ENCODE measurements at places on chromosomes 13 and 19.

DNA sequence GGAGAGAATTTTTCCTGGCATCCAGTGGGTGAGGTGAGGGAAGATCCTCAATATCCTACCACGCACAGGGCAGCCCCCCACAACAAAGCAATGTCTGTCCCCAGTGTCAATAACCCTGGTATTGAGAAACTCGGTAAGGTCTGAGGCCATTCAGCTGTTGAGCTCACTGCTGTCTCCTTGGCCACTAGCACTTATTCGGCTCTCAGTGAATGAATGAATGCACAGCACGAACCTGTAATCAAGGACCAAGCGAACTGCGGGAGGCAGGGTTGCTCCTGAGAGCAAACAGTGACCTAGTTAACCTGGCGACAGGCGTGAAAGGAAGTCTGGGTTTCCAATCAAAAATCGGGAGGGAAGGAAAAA lies 640 bp downstream of the ZSCAN5A start:
- DNase-seq, result no peak

GRCh38 chr19:51551673-51552432 lies 19.2 kb upstream of the ZNF175 start:
- no peak for DNase-seq

DNA sequence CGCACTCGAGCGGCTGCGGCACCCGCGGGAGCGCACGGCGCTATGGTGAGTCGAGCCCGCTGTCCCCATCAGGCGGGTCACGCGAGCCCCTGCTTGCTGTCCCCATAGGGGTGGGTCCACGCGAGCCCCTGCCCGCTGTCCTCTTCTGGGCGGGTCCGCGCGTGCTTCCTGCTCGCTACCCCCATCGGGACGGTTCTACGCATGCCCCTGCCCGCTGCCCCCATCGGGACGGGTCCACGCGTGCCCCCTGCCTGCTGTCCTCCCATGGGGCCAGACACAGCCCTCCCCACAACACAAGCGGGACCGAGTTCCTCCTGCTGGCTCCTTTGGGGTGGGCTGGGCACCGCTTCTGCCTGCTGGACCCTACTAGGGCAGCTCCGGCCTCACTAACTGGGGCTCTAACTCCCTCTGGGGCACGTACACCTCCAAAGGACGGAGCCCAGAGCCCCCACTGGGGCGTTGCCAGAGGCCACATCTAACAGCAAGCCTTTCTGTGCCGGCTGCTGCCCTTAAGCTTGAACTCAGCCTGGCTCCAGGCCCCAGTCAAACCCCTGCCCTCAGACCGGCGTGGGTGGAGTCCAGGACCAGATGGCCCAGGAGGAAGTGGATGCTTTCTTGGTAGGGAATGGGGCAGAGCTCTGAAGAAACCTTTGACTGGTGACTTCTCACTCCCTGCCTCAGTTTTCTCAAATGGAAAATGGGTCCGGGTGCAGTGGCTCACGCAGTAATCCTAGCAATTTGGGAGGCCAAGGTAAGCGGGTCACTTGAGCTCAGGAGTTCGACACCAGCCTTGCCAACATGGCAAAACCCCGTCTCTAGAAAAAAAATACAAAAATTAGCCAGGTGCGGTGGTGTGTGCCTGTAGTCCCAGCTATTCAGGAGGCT lies 722 bp downstream of the COLGALT1 start:
- no peak for DNase-seq

DNA sequence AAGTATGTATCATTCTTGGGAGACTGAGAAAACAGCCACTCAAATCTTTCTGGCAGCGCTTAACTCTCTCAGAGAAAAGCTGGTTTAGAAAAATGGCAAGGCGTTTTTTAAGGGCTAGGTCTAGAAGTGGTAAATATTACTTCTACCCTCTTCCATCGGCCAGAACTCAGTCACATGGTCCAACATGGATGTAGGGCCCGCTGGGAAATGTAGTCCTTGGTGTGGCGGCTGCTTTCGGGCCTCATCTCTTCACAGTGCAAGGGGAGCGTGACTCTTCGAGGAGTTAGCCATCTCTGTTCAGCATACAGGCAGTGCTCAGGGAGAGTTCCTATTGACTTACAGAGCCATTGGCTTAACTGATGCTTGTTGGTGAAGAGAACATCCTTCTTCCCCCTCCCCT lies 6.3 kb downstream of the VSTM2B start:
- no peak for DNase-seq

GRCh38 chr13:33109271-33109697 lies 93.1 kb downstream of the KL start:
- DNase-seq, result no peak

DNA sequence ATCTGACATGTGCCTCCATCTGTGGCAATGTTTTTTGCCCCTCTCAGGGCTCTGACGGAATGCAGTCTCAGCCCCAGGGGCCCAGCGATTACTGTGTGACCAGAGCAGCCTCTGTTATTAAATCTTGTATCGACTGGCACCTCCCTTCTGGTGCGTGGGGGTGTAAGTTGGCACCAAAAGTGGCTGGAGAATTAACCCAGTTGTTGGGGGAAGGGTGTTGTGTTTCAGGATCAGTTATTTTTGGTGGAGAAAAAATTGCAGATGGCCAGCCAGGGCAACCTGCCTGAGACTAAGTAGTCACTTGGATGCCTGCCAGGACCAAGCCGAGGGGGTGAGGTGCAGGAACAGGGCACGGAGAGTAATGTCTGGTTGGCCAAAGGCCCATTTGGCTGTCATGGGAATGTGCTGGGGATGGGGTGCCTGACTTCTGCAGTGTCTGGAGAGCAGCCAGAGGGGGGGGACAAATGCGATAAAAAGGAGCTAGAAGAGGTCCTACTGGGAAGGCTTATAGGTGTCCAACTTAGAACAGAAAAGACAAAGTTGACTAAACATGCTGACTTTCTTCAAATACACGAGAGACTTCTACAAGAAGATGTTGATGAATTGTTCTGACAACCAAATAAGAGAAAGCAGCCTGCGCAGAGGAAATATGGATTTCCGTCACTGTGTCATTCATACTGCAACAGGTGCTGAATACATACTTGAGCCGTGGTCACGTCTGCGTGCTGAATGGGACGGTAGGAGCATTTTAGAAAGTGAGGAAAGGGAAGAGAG lies 69.8 kb downstream of the SIAH3 start:
- DNase-seq, result peak; percentile 7

- no peak for DNase-seq
Measured at GRCh38 chr13:19586904-19587634, 25.7 kb upstream of the TPTE2 start.

DNA sequence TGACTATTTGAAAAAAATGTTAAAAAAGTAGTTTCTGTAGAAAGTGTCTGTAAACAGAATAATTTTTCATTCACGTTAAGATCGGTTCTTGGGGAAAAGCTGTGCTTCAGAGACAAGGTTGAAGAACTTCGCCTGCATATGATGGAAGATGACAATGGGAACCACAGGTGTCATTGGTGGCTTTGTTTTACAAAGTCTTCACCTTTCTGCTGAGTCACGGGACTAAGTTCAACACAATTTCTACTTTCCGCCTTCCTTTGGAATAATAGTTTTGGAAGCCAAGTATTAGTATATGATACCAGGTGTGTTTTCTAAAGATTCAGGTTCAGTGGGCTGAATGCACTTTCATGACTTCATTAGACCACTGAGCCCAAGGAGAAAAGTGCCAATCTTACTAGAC lies 155.6 kb upstream of the RNF113B start:
- DNase-seq, result no peak

GRCh38 chr19:31285744-31286143 lies 63.5 kb downstream of the TSHZ3 start:
- no peak for DNase-seq

GRCh38 chr19:42285988-42286348 lies 16.0 kb upstream of the PRR19 start:
- DNase-seq, result no peak

GRCh38 chr19:48806518-48806817 lies 4.4 kb downstream of the BCAT2 start:
- DNase-seq, result no peak

GRCh38 chr13:21529146-21529893 lies 70.2 kb upstream of the ZDHHC20 start:
- no peak for DNase-seq

GRCh38 chr13:34914416-34914815 lies 27.7 kb upstream of the NBEA start:
- no peak for DNase-seq

DNA sequence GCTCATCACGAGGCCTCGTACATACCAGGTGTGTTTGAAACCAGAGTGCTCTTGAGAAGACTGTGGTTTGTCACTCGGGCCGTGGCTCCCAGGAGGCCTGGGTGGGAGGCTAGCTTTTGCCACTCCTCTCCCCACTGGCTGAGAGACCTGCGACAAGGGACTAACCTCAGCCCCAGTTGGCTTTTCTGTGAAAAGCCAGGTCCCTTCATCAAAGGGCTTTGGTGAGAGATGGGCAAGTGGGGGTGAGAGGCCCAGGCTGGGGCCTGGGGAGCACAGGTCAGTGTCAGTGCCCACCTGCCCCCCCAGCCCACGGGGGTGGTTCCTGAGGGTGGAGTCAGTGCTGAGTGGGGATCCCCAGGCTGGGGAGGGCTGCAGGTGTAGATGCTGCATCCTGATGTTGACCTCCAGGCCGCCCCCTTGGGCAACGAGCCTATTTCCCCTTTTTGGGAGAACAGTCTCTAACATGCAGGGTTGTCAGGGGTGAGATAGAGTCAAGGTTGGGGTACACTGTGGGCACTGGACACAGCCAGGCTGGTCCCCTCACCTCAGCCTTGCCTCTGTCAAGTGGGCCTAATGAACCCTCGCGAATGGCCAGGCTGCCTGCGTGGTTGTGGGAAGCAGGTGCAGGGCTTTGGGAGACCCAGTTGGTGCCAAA lies 661 bp downstream of the KCNJ14 start:
- DNase-seq, result no peak

GRCh38 chr19:5240011-5240410 lies 100.6 kb downstream of the PTPRS start:
- DNase-seq, result no peak

DNA sequence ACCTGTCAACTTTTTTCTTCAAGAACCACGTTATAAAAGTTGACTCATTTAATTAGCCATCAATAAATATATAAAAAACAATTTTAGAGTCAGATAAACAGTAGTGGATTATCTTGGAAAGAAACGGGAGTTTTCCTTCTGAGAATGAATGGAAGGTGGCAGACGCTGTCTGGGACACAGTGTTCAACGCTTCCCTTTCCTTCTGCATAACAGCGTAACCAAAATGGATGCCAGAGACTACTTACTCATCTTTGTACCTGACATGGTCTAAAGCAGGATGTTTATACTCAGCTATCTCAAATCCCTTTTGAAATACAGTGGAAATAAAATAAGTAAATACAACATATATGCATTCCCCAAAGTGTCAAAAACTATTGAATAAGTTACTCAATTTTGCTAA lies 195.2 kb downstream of the LHFPL6 start:
- no peak for DNase-seq

- DNase-seq, result peak; percentile 22
Measured at GRCh38 chr13:105410602-105411001, 1124.9 kb downstream of the EFNB2 start.

GRCh38 chr13:113508521-113509254 lies 18.2 kb upstream of the DCUN1D2 start:
- DNase-seq, result no peak

- DNase-seq, result no peak
Measured at GRCh38 chr13:19737844-19738557, 44.7 kb downstream of the PSPC1 start.

GRCh38 chr13:42405665-42406390 lies 133.9 kb downstream of the AKAP11 start:
- DNase-seq, result no peak

DNA sequence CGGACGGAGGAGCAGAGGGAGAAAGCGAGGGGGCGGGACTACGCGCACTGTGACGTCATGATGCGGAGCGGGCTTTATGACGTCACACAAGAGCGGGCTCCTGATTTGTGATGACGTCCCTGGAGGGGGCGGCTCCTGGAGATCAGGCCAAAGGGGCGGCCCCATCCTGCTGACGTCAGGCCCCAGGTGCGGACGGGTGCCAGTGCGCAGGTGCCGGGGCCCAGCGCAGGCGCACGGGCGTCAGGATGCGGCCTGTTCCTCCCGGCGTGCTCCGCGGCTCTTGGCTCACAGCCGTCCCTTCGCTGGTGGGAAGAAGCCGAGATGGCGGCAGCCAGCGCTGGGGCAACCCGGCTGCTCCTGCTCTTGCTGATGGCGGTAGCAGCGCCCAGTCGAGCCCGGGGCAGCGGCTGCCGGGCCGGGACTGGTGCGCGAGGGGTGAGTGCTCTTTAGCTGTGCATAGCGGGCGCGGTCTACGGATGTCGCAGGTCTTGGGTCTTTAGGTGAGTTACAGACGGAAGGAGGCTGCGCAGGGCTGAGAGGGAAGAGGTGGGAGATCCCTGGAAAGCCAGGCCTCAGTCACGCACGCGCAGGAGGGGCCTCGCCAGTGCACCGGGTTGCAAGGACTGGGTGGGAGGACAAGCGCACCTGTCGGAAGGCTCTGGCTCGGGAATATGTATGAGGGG lies at the start of the genes EMC10 and GARIN5A:
EMC10 (plus strand) TSS at position 284 of the 683 bp plus-strand sequence; CDS start at position 322, 38 bp downstream.
GARIN5A (minus strand) TSS at position 625 of the 683 bp plus-strand sequence; CDS start at position 165, 460 bp downstream.
- DNase-seq, result peak; percentile 87

DNA sequence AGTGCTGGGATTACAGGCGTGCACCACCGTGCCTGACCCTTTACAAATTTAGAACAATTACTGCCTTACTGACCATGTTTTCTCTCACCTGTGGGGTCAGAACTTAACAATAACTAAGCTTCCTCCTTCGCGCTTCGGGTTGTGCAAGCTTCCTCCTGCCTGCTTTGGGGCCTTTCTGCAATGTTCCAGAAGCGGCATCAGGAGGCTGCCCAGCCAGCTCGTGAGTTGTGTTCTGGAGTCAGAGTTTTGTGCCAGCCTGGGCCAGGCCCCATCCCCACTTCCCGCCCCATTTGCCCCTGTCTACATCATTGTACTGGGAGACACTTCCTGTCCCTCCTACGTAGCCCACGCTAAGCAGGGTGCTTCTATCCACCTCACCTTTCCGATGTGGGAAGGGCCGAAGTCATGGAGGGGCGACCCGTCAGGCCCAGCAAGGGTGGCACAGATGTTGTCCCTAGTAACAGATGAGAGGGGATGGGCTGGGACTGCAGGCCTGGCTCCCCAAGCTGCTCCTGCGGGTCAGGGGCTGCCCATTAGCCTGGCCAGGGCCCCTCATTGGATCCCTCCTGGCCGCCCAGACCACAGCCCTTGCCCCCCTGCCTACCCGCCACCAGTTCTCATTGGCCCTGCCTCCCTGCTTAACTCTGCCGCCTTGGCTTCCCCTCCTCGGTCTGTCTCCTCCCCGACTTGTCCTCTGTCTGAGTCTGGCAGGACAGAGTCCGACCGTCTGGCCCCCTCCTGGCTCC lies 13.4 kb downstream of the UHRF1 start:
- DNase-seq, result no peak
